ENCODE measurements at places on chromosomes 1 and 21. TPM values are rescaled to one million over a fixed set of nuclear protein-coding genes. Genes with fewer than 3 reads are reported as not detected.

- DNase-seq = no peak
These were observed 228.8 kb upstream of the KAZN start for GRCh38 chr1:14369526-14370213.

KLF17 gene
- polyA plus RNA-seq = 0.21 TPM

MX2 gene
- polyA plus RNA-seq = 0.08 TPM

DNM3 gene
- 0.43 TPM for polyA plus RNA-seq

TBX19 gene
- 2.7 TPM for polyA plus RNA-seq

GRCh38 chr1:2447276-2448097 lies 28.6 kb upstream of the PLCH2 start:
- no peak for DNase-seq

CFAP141 gene
- polyA plus RNA-seq = not detected

- no peak for DNase-seq
These were observed 83.0 kb upstream of the GADD45A start for GRCh38 chr1:67601955-67602354.

- peak; percentile 82 for DNase-seq
These were observed 16.4 kb upstream of the RAB29 start for GRCh38 chr1:205791568-205792180.

GRCh38 chr1:3053986-3054385 lies 15.0 kb upstream of the PRDM16 start:
- no peak for DNase-seq

DNA sequence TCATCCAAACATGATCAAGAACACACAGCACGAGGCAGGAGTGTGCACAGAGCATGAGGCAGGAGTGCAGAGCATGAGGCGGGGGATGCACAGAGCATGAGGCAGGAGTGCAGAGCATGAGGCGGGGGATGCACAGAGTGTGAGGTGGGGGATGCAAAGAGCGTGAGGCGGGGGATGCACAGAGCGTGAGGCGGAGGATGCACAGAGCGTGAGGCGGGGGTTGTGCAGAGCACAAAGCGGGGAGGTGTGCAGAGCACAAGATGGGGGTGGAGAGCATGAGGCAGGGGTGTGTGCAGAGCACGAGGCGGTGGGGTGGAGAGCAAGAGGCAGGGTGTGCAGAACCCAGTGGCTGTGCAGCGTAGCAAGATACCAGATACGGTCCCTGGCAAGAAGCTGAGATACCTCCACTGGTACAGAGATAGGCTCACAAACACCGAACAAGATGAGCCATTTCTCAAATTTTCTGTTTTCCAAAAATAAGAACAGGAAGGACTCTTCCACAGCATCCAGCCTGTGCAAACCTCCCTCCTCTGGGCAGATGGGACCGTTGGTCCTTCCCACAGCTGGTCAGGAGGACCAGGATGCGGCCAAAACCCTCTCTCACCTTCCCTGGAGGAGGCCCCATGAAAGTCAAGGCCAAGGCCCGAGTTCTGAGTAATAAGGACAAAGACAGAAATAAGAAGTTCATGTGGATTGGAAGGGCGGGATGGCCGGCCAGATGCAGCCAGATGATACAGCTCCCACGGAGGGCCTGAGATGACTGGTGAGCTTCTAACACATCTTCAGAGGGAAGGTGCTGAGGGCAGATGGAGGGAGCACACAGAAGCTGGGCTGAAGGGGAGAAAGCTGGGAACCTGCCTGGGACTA lies 12.0 kb downstream of the SPATC1L start:
- DNase-seq = no peak

GRCh38 chr1:55078470-55078869 lies 39.1 kb downstream of the PCSK9 start:
- DNase-seq = no peak

DNA sequence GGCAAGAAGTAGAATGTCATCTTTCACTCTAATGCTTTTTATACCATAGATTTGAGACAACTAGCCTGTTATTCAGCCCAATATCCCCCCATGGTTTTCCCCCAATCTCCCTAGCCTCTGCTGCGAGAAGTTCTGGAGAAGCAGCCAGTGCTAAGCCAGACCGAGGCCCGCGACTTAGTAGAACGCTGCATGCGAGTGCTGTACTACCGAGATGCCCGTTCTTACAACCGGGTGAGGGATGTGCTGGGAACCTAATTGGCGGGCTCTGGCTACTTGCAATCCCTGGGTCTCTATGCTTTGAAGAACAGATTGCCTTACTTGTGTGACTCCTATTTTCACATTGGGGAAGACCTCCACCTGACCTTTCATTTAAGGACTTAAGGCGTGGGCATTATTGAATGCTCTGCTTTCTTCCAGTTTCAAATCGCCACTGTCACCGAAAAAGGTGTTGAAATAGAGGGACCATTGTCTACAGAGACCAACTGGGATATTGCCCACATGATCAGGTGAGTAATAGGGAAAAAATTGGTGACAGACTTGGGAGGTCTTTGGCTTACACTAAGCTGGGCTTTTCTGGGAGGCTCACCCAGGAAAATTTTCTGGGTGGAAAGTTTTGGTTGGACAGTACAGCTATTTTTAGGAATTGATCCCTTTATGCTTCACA lies 1.9 kb downstream of the PSMB4 start:
- DNase-seq = no peak

IVL gene
- polyA plus RNA-seq = 0.86 TPM

- DNase-seq = no peak
These were observed 338 bp downstream of the ACAP3 start for GRCh38 chr1:1307261-1307922.

GRCh38 chr1:241627453-241628259 lies 12.5 kb downstream of the CHML start:
- no peak for DNase-seq

- no peak for DNase-seq
These were observed 180.0 kb downstream of the PCP4 start for GRCh38 chr21:40047211-40047610.

DNA sequence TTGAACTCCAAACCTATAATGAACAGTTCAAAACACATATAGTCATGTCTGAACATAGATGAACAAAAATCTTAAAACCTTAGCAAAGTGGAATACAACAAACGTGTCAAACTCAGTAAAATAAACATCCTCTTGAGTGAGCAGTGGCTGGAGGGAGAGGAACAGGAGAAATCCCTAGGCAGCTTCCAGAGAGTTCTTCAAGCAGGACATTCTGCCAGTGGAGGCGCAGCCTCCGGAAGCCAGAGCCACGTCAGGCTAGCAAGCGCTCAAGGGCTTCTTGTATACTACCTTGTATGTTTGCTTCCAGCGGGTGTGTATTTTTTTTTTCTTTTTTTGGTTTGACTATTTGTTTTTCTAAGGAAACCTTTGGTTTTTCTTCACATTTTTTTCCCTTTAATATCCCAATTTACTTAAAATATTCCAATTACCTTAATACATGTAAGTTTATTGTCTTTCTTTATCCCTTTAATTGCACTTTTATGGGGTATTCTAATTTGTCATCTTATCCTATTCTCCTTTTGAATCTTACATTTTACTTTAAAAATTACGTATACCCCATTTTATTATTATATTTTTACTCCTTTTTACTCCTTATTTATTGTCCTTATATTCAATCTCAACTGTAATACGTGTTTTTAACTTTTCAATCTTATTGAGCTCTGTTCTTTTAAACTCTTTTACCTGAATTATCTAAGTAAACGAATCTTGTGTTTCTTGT lies 42.0 kb downstream of the COLGALT2 start:
- DNase-seq = no peak

A3GALT2 gene
- polyA plus RNA-seq = not detected

MAP10 gene
- polyA plus RNA-seq = 0.45 TPM

GPX7 gene
- 5.7 TPM for polyA plus RNA-seq

GRCh38 chr1:212967801-212968200 lies 17.5 kb downstream of the VASH2 start:
- peak; percentile 57 for DNase-seq

GRCh38 chr1:234721476-234722269 lies 111.7 kb upstream of the IRF2BP2 start:
- no peak for DNase-seq

DNA sequence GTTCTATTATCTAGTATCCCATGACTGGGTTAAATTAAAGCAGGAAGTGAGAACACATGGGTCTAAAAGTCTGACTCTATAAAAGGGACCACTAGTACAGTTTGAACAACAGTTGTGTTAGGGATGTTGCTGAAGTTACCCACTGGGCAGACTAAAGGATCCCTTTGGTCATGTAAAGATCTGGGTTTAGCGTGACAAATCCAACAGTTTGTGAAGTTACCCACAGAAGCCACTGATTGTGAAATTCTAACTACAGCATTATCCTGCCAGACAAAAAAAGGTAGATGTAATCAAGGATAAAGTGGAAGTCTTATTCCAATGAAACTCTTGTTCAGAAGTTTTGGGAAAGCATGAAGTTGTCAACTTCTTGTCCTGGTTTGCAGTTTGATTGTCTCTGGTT lies 5.7 kb downstream of the QSOX1 start:
- DNase-seq = no peak

GRCh38 chr21:42194863-42195262 lies 24.1 kb upstream of the ABCG1 start:
- no peak for DNase-seq

- no peak for DNase-seq
These were observed 24.8 kb downstream of the ADGRB2 start for GRCh38 chr1:31739346-31739745.

DNA sequence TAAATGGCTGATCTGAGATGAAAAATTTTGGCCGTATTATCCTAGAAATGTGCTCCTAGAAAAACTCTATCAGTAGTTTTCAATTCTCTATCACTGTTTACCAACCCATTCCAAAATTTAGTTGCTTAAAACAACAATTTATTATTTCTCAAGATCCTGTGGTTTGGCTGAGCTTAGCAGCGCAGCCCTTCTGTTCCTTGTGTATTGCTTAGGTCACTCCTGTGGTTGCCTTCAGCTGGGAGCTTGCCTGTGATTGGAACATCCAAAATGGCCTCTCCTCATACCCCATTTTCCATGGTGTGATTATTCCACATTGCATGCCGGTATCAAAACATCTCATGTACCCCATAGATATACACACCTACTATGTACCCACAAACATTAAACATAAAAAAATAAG lies 22.8 kb upstream of the STUM start:
- DNase-seq = no peak

SYPL2 gene
- polyA plus RNA-seq = 0.03 TPM

- no peak for DNase-seq
These were observed 233.3 kb downstream of the KCNJ6 start for GRCh38 chr21:37682966-37683365.

- DNase-seq = no peak
These were observed 47.3 kb downstream of the TENT5C start for GRCh38 chr1:117653195-117653594.

DNA sequence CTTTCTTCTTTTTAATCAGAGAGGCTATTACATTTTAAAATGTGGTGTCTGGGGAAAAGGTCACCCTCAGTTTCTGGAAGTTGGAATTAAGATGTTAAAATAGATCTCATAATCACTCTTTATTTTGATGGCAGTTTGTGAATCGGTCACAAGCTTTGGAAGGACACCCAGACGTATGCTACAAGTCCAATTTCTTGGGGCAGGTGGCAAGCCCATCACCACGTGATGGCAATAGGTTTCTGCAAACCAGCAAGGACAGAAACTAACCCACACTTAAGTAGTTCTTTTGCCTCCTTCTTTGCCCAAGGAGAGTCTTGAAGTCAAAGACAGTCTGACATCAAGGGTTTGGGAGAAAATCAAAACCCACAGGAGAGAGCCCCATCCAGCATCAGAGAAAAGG lies 72.9 kb downstream of the C1orf87 start:
- DNase-seq = no peak

IARS2 gene
- 25.7 TPM for polyA plus RNA-seq

DNA sequence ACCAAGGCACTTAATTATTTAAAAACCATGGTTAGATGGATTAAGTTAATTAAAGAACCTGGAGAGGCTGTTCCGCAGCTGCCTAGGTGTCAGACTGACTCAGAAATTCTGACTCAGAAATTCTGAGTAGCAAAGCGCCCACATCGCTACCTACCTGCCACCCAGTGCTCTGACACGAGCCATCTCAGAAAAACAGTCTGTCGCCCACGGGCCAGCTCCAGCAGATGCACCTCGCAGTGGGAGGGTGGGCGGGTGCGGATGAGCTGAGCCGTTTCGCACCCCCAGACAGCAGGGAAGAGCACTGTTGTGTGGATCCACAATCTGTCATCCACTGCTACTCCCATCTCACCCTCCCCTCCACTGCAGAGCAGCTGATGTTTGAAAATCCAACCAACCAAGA lies 13.5 kb downstream of the KCNK1 start:
- DNase-seq = no peak

- DNase-seq = no peak
These were observed 9.9 kb upstream of the TSNAX start for GRCh38 chr1:231518485-231519034.

NTPCR gene
- polyA plus RNA-seq = 20.9 TPM

DNA sequence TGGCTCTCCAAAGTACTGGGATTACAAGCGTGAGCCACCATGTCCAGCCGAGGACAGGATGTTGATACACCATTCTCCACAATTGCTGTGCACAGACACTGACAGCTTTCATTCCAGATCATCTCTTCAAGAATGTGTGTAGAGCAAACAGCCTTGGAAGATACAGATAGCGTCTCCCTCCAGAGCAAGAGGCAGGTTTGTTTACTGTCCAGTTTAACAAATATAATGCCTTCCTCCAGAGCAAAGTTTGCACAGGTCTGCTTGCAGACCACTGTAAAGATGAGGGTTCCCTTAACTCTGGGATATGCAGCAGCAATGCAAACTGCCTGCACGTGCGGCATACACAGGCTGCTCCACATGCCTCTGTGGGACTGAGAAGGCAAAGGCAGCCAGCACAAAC lies 4.6 kb downstream of the TMPRSS3 start:
- no peak for DNase-seq

- no peak for DNase-seq
These were observed 4.2 kb downstream of the TFAP2E start for GRCh38 chr1:35577071-35577998.

- no peak for DNase-seq
These were observed 173.2 kb downstream of the SMYD3 start for GRCh38 chr1:246333855-246334254.

GRCh38 chr1:85378534-85378933 lies 86.4 kb downstream of the DDAH1 start:
- no peak for DNase-seq

LCA5L gene
- 0.74 TPM for polyA plus RNA-seq

DNA sequence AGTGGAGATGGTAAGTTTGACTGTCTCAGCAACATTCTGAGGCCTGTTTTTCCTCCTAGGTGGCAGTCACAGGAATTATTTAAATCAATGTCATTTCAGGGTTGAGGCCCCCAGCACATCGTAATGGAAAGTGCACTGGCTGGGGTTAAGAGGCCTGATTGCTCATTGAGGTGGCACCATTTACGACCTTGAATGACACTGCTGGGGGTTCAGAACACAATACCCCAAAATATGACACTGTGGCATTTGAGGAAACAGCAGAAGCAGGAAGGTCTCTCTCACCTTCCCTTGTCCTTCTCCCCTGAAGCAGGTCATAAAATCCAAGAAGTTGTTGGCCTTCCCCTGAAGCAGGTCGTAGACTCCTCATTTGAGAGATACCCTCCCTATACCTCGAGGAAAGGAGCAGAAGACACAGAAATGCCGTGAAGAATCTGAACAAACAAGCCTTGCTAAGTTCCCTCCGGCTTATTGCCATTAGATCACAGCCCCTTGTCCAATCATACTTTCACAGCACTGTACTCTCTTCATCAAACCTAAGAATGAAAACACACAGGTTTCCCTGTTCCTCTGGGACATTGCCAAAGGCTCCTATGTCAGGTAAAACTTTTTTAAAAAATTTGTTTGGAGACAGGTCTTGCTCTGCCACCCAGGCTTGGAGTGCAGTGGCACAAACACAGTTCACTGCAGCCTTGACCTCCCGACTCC lies 71.3 kb downstream of the S1PR1 start:
- DNase-seq = no peak

- no peak for DNase-seq
These were observed 10.9 kb upstream of the NFIA start for GRCh38 chr1:61071205-61072130.

- DNase-seq = no peak
These were observed 105.1 kb downstream of the LRIG2 start for GRCh38 chr1:113178106-113178505.

Data from SK-N-SH (cell line).